Stimulated activated effector memory CD8-positive, alpha-beta T cell treated with anti-CD3 and anti-CD28 coated beads, Interleukin-12 subunit alpha, Interleukin-12 subunit beta, amount 100 ng/mL, for 72 hours (primary cell): ENCODE measurements at places on chromosomes 4 and X.

DNA sequence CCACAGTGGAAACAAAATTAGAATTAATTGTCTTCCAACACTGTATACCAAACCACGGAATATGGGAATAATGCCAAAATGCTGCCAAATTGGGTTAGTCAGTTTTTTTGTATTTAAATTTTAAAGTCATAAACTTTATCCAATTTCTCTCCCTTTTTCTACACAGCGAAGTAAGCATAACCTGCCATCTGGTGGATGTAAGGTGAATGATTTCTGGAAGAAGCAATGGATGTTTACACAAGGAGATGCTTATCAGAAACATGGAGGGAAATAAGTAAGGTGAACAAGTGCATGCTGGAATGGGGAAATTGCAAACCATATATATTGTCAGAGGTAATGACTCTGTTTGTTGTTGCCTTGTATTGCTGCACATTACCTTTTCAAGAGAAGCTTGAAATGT is 691.9 kb downstream of the TECRL start:
- no peak for DNase-seq

- DNase-seq, result no peak
Observed at GRCh38 chrX:110241816-110242215, 76.1 kb downstream of the AMMECR1 start.

DNA sequence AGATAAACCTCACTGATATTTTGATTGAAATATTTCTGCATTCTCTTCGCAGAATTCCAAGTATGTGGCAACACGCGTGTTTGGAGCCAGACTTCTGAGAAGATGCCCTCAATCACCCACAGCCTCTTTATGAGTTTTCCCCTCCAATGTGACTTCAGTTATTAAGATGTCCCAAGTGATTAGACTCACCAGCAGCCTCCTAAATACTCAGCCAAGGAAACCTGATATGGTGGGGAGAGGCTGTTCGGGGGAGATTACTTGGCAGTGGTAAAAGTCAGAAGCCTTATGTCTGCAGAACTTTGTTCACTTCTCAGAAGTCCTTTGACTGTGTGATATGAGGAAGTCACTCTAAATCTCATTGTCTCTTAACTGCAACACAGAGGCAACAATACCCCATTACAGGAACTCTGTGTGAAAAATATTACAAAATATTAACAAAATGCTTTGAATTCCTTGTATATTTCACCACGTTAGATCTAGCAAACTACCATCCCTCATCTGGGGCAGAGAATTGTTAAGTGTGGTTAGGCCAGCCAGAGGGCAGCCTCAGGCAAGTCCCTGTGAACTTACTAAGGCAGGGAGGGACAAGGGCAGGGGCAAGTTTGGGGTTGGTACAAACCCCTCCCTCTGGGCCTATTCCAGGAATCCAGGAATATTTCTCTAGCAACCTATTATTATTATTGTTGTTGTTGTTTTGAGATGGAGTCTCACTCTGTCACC is 151.4 kb upstream of the USP9X start:
- DNase-seq, result no peak

GRCh38 chr4:143728166-143728565 is 27.7 kb upstream of the FREM3 start:
- DNase-seq, result no peak

GRCh38 chrX:51641421-51642021 is 22.8 kb upstream of the CENPVL3 start:
- DNase-seq, result no peak

DNA sequence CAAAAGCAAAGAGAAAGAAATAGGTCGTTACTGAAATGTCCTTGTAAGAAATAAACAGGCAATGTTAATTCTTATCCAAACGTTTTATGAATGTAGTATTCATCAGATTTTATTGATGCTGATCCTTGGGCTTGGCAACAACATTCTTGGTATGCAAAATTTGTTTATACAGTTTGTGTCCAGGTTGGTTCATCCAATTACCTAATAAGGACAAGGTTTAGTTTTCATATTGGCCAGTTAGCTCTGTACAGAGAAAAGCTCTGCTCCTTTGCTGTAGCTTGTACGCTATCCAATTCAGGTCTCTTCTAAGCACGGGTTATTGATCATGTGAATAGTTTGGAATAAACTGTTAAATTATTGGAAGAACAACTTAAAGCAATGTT is 14.4 kb upstream of the CCNG2 start:
- no peak for DNase-seq

GRCh38 chrX:150270622-150271021 is 92.5 kb upstream of the MAMLD1 start:
- no peak for DNase-seq

- DNase-seq, result no peak
Observed at GRCh38 chr4:110371016-110371770, 104.8 kb upstream of the ENPEP start.

GRCh38 chr4:169243825-169244609 is 26.7 kb downstream of the SH3RF1 start:
- no peak for DNase-seq

- no peak for DNase-seq
Observed at GRCh38 chr4:143377611-143378099, 41.0 kb downstream of the GAB1 start.

GRCh38 chrX:38675856-38676255 is 114.5 kb downstream of the TSPAN7 start:
- DNase-seq, result no peak

DNA sequence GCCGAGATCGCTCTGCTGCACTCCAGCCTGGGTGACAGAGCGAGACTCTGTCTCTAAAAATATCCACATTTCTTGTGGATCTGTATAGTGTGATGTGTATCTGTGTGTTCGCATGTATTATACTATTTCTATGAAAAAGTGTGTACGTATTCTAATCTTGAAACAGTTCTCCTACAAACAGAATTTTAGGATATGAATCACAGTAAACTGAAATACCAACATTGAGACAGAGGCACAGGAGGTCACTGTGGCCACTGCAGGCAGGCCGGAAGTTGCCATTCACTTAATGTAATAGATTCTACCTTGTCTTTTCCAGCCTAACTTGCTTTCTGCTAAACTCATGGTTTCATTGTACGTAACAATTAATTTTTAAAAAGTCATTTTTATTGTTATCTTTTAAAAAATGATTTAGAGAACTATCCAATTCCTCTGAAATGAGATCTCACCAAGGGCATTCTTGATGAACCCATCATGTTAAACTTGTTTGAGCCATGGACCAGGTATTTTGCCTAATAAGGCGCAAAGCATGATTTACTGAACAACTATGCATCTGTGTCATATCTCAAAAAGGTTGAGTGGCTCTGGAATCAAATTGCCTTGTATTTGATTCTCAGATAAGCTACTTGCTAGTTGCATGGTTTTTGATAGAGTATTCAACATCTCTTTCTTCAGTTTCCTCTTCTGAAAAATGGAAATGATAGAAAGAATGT is 154.9 kb upstream of the GYPA start:
- DNase-seq, result no peak

- DNase-seq, result no peak
Observed at GRCh38 chrX:84748965-84749656, 246.9 kb upstream of the HDX start.

DNA sequence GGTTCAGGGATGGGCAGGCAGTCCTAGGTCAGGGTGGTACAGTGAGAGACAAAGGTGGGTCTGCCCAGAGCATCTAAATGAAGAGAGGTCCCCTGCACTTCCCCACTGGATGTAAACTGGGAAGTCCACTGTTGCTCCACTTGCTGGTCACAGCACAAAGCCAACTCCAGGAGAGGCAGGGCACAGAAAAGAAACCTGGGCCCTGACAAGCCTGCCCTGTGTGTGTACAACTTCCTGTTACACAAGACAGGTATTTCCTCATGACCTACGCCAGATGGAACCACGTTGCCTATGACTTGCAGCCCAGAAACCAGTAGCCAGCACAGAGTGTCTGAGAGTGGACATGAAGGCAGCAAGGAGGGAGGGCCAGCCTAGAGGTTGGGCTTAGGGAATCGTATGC is 161.8 kb downstream of the SH3KBP1 start:
- DNase-seq, result no peak

- DNase-seq, result no peak
Observed at GRCh38 chr4:116016201-116016600, 902.8 kb upstream of the NDST4 start.

DNA sequence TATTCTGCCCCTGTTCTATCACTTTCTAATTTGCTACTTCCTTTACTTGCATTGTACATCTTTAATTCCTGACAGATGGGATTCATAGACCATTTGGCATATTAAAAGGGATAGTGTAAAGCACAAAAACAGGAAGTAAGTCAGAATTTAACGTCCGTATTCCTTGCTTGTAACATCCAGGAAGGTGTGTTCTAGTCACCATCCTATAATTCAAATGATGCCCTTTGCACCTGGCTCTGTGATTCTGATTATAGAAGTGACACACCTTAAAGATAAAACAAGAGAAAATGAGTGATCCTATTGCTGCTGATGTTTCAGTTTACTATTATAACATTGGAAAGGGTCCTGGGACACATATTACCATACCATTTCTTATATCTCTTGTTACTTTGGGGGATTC is 238.7 kb upstream of the NR3C2 start:
- no peak for DNase-seq

GRCh38 chrX:93874554-93874953 is 200.5 kb downstream of the FAM133A start:
- DNase-seq, result no peak

GRCh38 chr4:55378617-55379467 is 16.9 kb upstream of the TMEM165 start:
- DNase-seq, result no peak

DNA sequence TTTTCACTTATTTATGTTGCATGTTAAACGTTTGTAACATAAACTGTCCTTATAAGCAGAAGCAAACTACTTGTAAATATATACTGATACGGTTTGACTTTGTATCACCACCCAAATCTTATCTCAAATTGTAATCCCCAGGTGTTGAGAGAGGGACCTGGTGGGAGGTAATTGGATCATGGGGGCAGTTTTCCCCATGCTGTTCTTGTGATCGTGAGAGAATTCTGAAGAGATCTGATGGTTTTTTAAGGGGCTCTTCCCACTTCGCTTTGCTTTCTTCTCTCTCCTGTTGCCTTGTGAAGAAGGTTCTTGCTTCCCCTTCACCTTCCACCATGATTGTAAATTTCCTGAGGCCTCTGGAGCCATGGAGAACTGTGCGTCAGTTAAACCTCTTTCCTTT is 87.1 kb upstream of the MAPK10 start:
- DNase-seq, result no peak

DNA sequence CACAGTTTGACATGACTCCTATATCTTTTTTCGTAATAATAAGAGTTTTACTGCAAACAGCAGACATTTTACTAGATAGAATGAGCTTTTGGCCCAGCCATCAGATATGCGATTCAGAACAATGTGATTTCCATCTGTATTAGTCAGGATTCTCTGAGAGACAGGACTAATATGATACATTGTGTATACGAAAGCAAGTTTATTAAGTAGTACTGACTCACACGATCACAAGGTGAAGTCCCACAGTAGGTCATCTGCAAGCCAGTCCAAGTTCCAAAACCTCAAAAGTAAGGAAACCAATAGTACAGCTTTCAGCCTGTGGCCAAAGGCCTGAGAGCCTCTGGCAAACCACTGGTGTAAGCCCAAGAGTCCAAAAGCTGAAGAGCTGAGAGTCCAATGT is 24.1 kb downstream of the CXCL8 start:
- no peak for DNase-seq

DNA sequence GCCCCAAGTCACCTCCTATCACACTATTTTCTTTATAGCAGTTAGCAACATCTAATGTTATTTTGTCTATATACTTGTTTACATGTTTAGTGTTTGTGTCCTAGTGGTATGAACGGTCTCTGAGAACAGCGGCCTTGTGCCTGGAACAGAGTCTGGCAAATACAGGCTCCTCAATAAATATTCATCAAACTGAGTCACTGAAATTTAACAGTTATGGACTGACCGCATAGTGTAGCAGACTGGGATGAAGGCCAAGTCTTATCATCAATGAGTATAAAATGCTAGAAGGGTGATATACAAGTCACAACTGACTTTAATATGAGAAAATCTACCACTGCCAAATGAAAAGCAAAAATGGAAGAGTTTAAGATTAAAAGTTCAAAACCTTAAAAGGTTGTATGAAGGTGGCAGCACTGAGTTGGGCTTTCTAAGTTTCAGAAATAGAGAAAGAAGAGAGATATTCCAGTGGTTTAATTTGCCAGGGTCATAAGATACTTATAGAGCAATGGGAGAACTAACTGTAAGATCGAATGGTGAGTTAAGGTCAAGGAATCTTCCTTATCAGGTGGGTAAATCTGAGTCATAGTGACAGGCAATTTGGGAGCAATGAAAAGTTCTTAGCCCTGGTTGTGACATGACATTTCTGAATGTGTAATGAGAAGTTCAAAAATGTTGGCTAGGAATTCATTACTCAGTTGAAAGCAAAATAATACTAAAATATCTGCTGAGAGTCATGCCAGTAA is 34.9 kb downstream of the ELOVL6 start:
- no peak for DNase-seq

DNA sequence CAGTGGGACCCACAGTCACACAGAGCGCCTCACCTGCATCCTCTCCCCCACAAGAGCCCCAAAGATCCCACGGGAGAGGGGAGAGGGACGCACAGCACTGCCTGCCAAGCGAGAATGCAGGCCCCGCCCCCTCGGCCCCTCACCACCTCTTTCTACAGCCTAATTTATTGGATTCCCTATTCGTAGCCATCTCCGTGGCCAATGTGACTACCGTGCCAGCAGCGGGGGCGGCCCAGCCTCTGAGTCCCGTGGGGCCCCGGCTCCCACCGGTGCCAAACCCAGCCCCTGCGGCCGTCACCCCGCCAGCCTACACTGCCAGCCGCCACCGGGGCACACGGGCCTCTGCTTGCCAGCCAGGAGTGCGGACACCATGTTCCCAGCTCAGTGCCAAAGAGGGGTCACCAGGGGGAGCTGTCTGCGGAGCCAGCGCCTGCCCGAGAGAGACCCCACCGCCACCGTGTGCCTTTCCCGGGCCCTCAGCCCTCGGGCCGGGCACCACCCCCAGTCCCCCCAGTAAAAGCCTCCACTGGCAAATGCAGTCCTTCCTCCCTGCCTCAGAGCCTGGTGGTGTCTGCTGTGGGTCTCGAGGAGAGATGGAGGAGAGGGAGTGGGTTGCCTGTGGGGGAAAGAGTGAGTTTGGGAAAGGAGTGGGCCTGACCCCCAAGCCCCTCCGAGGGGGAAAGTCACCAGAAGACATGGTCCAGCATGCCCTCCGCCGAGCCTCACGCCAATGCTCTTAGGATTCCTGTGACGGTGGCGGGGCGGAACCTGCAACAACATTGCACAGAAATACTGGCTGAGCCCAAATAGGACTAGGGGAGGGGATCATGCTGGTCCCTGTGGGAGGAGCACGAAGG is 19.6 kb upstream of the PLXNB3 start:
- DNase-seq, result no peak

DNA sequence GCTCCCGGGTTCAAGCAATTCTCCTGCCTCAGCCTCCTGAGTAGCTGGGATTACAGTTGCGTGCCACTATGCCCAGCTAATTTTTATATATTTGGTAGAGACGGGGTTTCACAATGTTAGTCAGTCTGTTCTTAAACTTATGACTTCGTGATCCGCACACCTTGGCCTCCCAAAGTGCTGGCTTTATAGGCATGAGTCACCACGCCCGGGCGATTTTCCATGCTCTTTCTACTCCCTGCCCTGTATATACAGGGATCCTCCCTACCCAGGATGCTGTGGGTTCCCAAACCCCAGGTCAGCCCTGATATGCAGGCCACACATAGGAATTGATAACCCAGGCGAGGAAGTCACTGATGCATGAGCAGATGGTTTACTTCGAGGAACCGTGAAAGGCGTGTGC is 31.4 kb downstream of the SSX5 start:
- no peak for DNase-seq
